ENCODE measurements at places on chromosomes 6 and 20.

GRCh38 chr6:20877008-20877937, 343.0 kb downstream of the CDKAL1 start:
- no peak for DNase-seq

GRCh38 chr6:69232911-69233448, 563.8 kb downstream of the LMBRD1 start:
- peak; percentile 61 for DNase-seq

GRCh38 chr6:104957301-104958177, 632 bp downstream of the LIN28B start:
- DNase-seq = no peak

DNA sequence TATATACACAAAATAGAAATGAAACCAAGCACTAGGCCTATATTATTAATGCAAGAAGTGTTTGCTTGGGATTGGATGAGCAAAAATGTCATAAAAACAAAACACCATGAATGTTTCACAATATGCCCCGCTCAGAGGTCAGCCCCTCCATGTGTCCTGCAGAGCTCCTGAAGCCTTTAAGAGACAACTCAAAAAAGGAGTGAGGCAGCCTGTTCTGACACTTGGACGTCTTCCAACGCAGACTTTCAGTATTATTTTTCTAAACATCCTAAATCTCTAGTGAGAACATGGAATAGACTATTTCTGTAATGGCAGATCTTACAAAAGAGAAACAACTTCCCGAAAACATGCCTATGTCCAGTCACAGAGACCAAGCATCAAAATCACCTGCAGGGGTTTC, 322.6 kb downstream of the PRKN start:
- DNase-seq = no peak

DNA sequence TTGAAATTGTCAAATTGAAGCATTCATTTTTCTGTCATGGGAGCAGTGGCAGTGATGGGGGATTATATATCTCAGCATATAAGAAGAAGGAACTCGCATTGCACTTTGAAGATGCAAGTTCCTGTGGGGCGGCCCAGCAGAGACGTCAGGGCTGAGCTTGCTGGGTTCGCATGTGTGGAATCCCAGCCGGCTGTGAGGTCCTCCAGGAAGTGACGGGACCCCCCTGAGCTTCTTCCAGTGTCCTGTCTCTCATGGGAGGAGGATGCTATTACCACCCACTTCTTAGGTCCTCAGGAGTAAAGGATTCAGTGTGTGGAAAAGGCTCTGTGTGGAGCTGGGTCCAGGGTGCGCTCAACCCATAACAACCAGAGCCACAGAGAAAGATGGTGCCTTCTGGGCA, 201.2 kb downstream of the CDH4 start:
- no peak for DNase-seq

DNA sequence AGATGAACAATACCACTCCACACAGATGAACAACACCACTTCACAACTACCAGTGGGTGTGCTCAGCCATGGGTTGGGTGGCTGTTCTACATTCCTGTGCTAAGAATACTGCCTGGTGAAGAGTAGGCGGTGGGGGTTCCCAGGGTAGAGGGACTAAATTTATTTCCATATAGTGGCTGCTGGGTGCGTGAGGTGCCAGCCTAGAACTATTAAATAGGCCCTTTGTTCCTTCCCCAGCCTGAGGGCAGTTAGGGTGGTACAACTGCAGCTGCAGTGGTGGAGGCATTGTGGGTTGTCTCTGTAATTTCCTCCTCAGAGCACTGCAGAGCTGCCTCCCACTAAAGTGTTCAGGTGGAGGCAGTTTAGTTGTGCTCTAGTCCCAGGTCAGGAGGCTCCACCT, 618.4 kb downstream of the MMUT start:
- no peak for DNase-seq

- no peak for DNase-seq
Measured at GRCh38 chr20:63773571-63774241, 34.1 kb downstream of the SLC2A4RG start.

GRCh38 chr6:45386501-45386900, 8.8 kb upstream of the SUPT3H start:
- DNase-seq = no peak

- no peak for DNase-seq
Measured at GRCh38 chr6:158496700-158497099, 63.2 kb upstream of the TMEM181 start.

- DNase-seq = no peak
Measured at GRCh38 chr6:119037941-119038623, 40.4 kb downstream of the FAM184A start.

GRCh38 chr20:45991616-45992015, 17.1 kb upstream of the MMP9 start:
- no peak for DNase-seq

GRCh38 chr6:154353626-154354025, 3.0 kb downstream of the IPCEF1 start:
- no peak for DNase-seq

DNA sequence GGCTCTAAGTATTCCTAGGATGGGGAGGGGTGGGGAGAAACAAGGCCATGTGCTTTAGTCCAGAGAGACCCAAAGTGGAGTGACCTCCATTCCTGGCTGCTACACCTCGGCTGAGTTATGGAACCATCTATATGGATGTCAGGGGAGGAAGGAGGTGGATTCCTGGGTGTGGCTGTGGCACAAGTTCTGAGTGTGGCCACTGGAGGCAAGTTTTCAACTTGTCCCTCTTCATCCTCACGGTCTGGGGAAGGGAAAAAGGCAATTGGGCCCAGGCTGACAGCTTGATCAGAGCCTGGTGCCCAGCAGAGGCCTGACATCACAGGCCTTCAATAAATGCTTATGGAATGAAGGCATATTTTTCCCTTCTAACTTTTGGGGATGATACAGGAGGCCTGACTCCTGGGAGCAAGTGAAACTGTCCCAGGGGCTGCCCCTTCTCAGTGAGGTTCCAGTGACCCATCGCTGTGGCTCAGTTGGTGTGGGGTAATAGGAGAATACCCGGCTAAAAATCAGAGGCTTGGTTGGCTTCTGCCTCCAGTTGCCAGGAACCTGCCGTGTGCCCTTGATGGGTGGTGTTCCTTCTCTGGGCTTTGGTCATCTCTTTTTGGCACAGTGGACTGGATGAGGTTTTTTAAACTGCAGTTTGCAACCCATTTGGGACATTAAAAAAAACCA, 1.8 kb upstream of the ITPR3 start:
- DNase-seq = no peak

- no peak for DNase-seq
Measured at GRCh38 chr20:59604741-59605600, 631 bp downstream of the PHACTR3 start.

GRCh38 chr6:30741789-30742315, 635 bp downstream of the FLOT1 start:
- no peak for DNase-seq

DNA sequence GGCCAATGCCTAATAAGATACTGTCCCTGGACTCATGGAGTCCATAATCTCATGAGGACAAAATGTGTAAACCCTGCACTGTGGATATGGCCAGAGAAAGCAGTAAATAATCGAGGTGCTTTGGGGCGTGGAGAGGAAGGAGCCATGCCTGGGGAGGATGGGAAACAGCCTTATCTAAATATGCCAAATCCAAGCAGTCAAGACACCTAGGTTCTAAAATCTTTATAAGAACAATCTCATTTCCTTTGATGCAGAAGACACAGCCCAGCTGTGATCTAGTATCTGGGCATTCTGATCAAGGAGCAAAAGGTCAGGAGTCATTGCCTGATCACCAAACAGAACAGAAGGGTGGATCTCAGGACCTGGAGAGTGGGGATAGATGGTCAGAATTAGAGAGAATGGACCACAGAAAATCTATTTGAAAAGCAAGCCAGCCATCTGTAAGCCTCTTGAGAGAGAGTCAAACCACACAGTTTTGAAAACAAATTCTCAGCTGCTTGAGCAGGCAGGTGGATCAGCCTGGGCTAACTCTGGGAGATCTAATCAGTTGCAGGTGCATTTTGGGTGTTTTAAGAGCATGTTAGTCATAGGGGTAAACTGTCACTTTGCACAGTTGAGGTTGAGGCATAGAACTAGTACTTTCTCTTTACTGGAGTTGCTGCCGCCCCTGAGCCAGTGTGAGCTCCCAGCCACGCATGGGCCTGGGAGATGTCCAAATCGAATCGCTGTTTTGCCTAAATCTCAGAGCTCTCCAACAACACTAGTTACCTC, 130.8 kb upstream of the TNFAIP3 start:
- DNase-seq = peak; percentile 99

DNA sequence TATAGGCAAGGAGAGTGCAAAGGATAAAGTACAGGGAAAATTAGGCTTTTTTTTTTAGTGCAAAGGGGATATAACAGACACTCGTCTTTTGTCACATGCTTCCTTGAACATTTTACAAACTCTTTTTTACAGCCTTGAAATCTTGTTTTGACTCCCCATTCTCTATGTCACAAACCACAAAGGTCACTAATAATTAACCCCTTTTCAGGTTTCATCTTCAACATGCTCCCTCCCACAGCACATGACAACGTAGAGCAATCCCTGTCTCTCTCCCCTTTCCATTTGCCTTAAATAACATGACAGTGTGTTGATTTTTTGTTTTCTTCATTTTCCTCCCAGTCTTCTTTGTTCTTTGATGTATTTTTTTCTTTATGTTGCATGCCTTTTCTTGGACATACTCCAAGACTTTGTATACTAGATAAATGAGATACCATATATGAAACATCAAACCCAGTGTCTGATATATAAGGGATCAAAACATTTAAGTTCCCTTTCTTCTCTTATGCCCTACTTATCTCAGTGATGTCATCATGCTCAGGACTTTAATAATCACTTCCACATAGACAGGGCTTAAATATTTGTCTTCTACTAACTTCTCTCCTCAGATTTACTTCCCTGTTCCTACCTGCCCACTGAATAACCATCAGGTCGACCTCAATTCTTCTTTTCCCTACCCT, 378.7 kb upstream of the HSF2 start:
- no peak for DNase-seq

GRCh38 chr6:147060636-147061035, 143.6 kb upstream of the STXBP5 start:
- no peak for DNase-seq

- DNase-seq = no peak
Measured at GRCh38 chr20:14406495-14406894, 69.1 kb upstream of the FLRT3 start.

DNA sequence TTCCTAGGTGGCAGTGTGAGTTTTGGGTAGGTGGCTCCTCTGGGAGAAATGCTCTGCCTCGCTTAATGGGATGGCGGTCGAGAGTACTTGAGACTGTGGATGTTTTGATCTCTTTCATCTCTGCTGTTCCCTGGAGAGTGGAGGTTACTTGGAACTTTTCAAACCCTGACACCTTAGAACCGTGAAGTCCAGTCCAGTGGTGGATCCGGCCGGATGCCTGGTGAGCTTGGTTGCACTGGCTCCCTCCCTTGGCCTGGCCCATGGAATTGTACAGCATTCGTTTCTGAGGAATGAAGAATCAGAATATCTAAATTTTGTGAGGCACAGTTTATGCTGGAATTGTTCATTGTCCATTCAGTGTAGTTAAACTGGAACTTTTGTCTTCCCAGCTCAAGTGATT, 51.0 kb downstream of the CSE1L start:
- DNase-seq = no peak

GRCh38 chr6:44432726-44433125, 45.2 kb downstream of the CDC5L start:
- DNase-seq = no peak

GRCh38 chr20:32019156-32019510, 8.9 kb downstream of the CCM2L start:
- DNase-seq = no peak

DNA sequence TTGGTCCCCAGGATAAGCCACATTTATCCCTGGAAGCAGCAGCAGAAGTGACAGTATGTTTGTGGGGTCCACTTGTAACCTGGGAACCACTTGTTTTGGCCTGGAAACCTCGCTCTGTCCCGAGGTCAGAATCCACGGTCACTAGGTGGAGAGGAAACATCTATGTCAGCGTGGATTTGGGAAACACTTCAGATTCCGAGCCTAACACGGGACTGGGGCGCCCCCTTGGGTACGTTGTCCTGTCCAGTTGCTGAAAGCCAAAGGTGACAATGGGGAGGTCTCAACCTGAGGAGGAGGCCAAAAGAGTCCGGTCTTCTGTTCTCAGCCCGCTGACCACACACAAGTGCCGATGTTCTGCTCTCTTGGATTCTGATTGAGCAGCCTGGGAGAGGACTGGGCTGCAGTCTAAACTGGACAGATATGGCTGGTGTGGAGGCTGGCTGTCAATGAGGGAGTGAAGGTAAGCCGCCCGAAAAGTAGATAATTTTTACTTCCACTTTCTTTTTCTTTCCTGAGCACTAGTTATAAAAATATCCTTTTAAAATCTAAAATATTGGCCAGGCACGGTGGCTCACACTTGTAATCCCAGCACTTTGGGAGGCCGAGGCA, 4.9 kb upstream of the ZFP57 start:
- no peak for DNase-seq

- no peak for DNase-seq
Measured at GRCh38 chr6:135739288-135739687, 112.2 kb upstream of the PDE7B start.

- no peak for DNase-seq
Measured at GRCh38 chr6:157274471-157275226, 48.7 kb downstream of the TMEM242 start.

DNA sequence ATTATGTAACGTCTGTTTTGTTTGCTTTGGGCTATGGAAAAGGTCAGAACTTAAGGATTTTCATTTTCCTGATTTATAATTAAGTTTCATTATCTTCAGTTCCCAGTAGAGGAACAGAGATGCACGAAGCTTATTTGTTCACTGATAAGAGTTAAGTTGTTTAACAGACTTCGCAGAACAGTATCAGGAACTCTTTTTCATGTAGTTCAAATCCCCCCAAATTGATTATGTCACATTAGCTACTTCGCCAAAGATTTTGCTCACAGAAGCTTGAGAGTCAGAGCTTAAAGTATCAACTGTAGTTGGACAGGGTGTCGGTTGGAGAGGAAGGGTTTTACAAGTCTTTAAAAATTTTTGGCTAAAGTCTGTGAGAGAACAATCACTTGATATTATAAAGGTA, 43.4 kb downstream of the ZHX3 start:
- no peak for DNase-seq

- no peak for DNase-seq
Measured at GRCh38 chr6:10060004-10060403, 354.9 kb downstream of the TFAP2A start.

DNA sequence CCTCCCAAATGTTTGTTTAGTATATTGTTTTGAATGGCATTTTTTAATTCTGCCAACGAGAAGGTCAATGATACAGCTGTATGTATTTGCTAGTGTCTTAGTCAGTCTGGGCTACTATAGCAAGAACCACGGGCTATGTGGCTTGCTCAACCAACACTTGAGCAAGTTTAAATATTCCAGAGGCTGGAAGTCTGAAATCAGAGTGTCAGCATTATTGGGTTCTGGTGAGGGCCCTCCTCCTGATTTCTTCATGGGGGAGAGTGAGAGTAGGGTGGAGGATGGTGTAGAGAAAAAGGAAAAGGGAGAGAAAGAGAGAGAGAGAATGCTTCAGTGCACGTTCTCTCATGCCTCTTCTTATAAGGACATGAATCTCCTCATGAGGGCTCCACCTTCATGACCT, 144.6 kb downstream of the TSHZ2 start:
- no peak for DNase-seq
